ENCODE measurements at places on chromosomes 13 and 19. TPM values are rescaled to one million over a fixed set of nuclear protein-coding genes. Genes with fewer than 3 reads are reported as not detected.

DNA sequence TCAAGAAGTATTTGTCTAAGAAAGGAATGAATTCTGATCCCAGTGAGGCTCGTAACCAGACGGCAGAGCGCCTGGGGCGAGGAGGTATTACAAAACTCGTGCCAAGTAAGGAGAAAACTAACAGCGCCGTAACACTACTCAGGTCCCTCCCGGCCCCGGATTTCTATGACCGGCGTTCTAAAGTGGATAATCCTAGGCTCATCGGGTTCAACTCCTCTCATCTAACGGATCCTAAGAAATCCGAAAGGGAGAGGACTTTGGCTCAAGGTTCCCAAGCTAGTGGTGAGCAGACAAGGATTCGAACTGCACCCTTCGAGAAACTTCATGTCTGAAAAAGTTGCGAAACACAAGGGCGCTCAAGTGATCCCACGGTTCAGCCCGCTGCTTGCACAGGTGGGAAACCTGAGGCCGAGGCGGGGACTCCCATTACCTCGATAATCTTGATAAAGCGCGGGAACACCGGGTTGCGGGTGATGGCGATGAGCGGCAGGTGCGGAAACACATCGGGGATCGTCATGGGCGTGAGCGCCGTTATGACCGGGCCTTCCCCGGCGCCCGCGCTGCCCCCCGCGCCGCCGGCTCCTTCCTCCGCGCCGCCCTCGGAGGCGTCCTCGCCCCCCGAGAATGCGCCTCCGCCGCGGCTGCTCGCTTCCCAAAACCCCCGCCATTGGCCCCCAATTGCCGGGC, 529 bp downstream of the LONP1 start:
- no peak for DNase-seq

DNA sequence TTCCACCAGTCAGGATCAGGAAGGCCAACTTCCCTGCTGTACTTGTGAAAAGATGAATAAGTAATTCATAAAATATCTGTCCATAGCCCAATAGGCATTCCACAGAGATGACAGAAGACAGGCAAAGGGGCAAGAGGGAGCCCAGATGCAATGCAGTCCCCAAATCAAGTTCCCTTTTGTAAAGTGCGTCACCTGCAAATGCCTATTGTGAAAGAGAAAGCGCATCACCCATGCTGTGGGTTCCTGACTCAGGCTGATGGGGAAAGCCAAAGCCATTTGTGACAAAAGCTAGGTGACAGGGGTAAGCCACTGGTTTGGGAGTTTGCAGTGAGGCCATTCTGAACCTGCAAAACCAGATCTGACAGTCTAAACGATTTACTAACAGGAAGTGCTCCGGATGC, 157.5 kb upstream of the ZNF536 start:
- DNase-seq: no peak

DNA sequence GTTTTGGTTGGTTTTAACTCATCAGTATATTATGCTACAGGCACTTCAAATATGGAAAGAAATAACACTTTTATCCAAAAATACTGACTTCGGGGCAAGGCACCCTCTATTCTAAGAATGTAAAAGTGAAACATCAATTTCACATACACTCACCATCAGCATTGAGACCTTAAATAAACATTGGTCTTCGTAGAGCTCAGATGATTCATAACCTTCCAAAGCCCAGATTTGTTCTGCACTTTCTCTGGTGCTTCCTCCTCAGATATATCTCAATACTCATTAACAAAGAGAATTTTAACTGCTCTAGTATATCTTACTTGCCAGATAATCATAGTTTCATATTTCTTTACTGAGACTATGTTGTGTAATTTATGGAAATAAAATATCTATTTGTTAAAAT, 794.3 kb downstream of the LIG4 start:
- DNase-seq: no peak

DNA sequence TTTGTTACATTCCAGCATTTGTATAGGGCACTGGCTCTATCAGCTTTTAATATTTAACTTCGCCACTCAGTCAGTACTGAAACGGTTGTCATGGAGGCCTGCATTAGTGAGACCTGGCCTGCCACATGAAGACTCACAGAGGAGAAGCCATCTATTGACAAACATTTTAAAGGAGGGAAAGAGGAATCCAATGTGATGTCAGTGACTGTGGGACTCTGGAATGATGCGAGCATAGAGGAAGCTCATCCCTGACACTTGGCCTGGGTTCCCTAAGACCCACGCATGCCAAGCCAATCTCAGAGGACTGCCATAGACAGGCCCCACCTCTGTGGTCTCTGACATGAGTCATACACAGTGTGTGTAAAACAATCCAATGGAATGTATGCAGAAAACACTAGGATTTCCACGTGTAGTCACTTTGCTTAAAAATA, 7.9 kb upstream of the DPY19L3 start:
- DNase-seq: no peak

GRCh38 chr13:77274126-77274525, 52.8 kb downstream of the MYCBP2 start:
- no peak for DNase-seq

DNA sequence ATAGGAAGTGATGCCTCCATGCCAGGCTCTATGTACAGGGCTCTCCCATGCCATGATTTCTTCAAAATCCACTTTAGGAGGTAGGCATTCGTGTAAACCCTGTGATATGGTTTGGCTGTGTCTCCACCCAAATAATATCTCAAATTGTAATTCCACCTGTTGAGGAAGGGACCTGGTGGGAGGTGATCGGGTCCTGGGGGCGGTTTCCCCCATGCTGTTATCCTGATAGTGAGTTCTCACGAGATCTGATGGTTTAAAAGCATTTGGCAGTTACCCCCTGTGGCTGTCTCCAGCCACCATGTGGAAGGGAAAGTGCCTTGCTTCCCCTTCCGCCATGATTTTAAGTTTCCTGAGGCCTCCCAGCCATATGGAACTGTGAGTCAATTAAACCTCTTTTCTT, 8.1 kb downstream of the SARS2 start:
- no peak for DNase-seq

DNA sequence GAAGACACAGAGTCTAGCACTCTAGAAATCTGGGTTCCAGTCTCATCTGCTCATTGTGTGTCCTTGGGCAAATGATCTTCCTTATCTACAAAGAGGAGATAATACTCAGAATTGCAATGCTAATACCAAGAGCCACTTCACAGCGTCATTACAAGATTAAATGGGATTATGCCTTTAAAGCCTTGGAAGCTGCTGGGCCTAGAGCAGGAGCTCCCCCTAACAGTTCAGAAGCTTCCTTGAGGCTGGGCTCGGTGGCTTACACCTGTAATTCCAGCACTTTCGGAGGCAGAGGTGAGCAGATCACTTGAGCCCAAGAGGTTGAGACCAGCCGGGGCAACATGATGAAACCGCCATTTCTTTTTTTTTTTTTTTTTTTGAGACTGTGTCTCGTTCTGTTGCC, 27.6 kb downstream of the AP2S1 start:
- DNase-seq: no peak

- DNase-seq: no peak
Measured at GRCh38 chr13:111645598-111646455, 325.4 kb downstream of the TEX29 start.

GRCh38 chr13:51000571-51001260, 91.1 kb downstream of the RNASEH2B start:
- peak; percentile 56 for DNase-seq

GRCh38 chr19:39916851-39917396, 17.5 kb downstream of the FCGBP start:
- no peak for DNase-seq

DNA sequence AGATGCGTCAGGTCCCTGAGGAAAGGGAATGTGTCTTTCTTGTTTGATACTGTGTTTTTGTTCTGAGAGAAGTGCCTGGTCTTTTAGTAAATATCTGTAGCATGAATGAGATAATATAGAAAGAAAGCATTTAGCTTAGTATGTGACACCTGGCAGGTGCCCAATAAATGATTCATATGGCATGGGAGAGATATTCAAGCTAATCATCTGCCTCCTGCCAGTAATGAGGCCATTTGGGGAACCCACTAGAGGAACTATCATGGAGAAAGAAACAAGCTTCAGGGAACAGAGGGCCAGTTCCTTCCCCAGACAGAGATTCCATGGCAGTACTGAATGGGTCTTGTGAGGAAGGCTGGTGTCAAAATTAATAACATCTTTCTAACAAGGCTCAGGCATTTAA, 603.9 kb downstream of the DCT start:
- DNase-seq: no peak

DNA sequence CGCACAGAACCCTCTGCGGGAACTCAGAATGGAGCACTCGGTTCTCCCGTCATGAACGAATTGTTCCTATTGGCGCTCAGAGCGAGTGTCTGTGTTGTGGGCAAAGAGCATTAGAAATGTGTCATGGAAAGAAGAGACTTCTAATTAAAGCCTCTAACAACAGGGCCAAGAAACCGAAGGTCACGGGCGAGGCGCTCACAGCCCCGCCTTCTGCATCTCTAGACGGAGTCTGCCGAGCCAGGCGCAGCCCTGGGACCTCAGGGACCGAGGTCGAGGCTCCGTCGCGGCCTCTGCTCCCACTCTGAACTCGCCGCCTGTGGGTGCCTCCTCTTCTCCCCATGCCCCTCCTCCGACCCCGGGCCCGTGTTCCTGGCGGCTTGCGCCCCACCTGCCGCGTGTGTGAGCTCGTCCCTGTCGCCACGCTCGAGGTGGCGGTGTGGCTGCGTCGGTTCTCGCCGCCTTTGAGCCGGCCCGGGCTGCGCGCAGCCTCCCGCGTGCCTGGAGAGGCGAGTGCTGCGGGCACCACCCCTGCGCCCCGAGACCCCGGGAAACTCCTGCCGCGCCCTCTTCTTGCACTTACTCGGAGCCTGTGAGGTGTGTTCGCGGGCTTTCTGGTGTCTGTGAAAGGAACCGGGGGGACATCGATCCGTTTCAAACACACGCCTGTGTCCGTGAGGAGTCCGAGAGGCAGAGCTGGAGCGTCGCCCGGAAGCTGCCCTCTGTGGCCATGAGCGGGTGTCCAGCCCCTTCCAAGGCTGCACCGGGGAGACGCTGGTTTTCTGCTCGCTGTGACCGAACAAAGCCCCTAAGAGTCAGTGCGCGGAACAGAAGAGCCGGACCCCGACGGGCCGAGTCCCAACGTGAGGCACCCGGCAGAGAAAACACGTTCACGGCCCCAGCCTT, 45.4 kb upstream of the SPACA7 start:
- peak; percentile 16 for DNase-seq

- no peak for DNase-seq
Measured at GRCh38 chr13:90447734-90448101, 899.8 kb upstream of the MIR17HG start.

- no peak for DNase-seq
Measured at GRCh38 chr19:35295792-35296462, 4.0 kb downstream of the MAG start.

DNA sequence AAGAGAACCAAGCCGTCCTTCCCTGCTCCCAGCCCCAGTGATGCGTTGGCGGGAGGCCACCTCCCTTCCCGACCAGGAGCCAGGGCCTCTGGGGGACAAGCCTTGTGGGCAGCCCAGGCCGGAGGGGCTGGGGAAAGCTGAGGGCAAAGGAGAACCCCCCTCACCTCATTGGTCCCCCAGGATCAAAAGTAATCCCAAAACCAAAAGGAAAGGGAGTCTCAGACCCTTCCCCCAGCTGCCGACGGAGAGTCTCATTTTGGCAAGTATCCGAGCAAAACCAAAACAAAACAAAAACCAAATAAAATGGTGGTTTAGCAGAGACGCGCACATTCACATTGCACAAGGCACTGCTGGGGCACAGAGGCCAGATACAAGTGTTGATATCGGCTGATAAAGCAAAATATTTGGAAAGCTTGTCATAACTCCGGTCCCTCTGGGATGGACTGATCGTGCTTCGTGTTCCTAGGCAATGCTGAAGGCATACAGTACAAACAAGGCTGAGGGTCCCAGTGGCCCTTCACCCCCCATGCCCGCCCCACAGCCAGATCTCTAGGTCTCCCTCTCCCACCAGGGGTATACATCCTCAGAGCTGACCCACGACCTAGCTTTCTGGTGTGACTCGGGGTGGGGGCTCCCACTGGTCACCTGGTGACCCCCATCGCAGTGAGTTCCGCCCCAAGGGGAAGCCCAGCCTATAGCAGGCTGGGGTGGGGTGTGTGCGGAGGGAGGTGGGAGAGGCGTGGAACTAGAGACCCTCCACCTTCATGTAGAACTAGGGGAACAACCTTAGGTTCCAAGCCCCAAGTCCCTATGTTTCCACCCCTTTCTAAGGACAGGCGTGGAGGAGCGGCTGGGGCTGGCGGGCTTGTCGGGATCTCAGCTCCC, 2.1 kb downstream of the CEBPA start:
- DNase-seq: peak; percentile 32

GRCh38 chr13:66224663-66225062, 1005.5 kb downstream of the PCDH9 start:
- DNase-seq: no peak

DNA sequence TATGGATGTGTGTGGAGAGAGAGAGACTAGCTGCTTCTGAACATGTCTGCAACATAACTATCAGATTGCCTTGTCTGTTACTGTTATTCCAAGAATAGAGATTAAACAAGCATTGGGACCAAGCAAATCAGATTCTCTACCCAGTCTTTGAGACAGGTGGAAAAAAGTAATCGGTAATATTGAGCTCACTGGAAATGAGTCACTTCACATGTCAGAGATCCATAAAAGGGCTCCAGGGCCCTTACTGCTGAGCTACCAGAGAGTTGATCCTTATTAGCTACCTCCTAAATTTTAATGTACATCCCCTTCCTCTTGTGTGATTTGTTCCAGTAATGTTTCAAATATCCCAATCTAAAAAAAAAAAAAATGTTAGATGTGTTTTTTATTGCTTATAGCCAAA, 2118.0 kb downstream of the PCDH9 start:
- DNase-seq: no peak

- no peak for DNase-seq
Measured at GRCh38 chr19:16673231-16673630, 12.3 kb downstream of the TMEM38A start.

GRCh38 chr19:15108845-15109767, 1.9 kb downstream of the SYDE1 start:
- DNase-seq: no peak

GRCh38 chr19:57269515-57270250, 10.6 kb upstream of the ZNF460 start:
- no peak for DNase-seq

- DNase-seq: no peak
Measured at GRCh38 chr19:43331435-43332010, 22.0 kb upstream of the CD177 start.

GRCh38 chr13:21256351-21256761, 79.9 kb downstream of the MRPL57 start:
- DNase-seq: no peak

RFX2 gene
- 26.1 TPM for total RNA-seq

CNFN gene
- total RNA-seq: not detected

LEUTX gene
- total RNA-seq: not detected

CALR3 gene
- total RNA-seq: not detected

GFY gene
- not detected for total RNA-seq

RNF113B gene
- total RNA-seq: not detected

KLK7 gene
- not detected for total RNA-seq

LILRB3 gene
- total RNA-seq: 0.89 TPM

CEACAM16 gene
- not detected for total RNA-seq

CD22 gene
- total RNA-seq: not detected

WDR88 gene
- not detected for total RNA-seq

LMTK3 gene
- total RNA-seq: 0.45 TPM
